ENCODE measurements at places on chromosomes 3 and 15.
A peak's percentile ranks its signal among the peaks of the same experiment; 100 is the strongest.

- peak; percentile 99 for DNase-seq
These were observed at the start of gene ZBTB11 for GRCh38 chr3:101676765-101677435. TSS of gene ZBTB11 (minus strand) at chr3:101677132. CDS start at chr3:101676914, 218 bp downstream.

DNA sequence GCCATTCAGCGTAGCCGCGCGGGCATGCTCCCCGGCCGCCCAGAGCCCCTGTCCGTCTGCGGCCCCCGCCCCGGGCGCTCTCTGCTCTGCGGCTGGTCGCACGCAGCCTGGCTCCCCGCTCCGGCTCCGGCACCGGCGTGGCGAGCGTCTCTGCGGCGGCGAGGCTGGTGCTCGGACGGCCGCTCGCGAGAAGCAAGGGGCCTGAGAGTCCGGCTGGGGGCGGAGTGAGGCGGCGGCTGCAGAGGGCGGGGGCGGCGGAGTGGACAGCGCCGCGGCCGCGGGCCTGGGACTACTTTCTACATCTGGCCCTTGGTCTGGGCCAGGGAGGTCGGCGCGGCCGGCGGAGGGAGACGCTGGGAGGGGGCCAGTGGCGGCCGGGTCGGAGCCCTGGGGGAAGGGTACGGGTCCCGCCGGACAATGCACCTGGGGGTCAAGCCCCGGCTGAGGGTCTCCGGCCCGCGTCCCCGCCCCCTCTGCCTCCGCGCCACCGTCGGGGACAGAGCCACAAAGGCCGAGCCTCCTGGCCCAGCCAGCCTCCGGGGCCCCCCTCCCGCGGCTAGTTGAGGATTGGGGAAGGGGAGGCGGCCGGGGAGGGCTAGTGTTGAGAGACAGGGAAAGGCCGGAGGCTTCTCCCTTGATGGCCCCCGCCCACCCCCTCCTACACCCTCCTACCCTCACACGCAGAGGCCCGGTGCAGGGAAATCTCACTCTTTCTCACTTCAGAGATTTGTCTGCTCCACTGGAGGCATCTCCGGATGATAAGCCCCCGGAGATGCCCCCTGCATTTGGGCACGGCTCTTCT lies at the start of gene PRTG:
TSS of gene PRTG (minus strand) at position 226 of the 802 bp plus-strand sequence. CDS start at position 5, 221 bp downstream.
- peak; percentile 82 for DNase-seq

- DNase-seq, result no peak
These were observed 33.7 kb downstream of the FILIP1L start for GRCh38 chr3:100080573-100080972.

GRCh38 chr3:174094669-174095068 lies 697.1 kb downstream of the NLGN1 start:
- no peak for DNase-seq

DNA sequence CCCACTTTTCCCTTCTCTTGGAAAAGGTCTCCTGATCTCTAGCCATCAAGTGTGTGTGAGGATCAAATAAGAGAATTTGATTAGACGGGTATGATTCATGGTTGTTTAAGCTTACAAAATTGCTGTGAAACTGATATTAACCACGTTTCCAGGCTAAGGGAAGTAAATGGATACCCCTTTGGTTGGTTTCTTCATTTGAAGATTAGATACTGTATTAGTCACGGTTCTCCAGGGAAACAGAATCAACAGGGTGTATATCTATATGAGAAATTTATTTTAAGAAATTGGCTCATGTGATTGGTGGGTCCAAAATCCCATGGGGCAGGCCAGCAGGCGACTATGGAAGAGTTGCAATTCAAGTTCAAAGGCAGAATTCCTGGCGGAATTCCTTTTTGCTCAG lies 112.7 kb upstream of the SELENOK start:
- no peak for DNase-seq

GRCh38 chr3:138902171-138902570 lies 44.8 kb downstream of the FOXL2 start:
- no peak for DNase-seq

GRCh38 chr15:45790325-45790943 lies 155.6 kb downstream of the SQOR start:
- DNase-seq, result peak; percentile 60

- no peak for DNase-seq
These were observed 8.5 kb downstream of the ETV5 start for GRCh38 chr3:186100398-186100797.

- DNase-seq, result no peak
These were observed 5.5 kb upstream of the BMF start for GRCh38 chr15:40114218-40114617.

- DNase-seq, result no peak
These were observed 57.9 kb downstream of the PRICKLE2 start for GRCh38 chr3:64167351-64167750.

DNA sequence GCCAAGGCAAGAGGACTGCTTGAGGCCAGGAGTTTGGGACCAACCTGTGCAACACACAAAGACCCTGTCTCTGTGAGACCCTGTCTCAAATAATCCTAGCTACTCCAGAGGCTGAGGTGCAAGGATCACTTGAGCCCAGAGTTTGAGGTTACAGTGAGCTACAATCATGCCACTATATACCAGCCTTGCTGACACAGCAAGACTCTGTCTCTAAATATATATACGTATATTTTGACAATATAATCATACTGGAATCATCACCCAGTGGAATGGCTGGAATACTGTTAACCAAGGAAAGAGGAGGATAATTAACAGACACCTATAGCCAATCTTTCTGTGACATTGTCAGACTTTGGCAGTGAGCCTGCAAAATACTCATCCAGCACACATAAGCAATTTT lies 9.0 kb upstream of the MAP1A start:
- DNase-seq, result no peak

GRCh38 chr3:31170932-31171670 lies 276.6 kb upstream of the GADL1 start:
- no peak for DNase-seq

GRCh38 chr15:75354454-75354853 lies 7.6 kb downstream of the NEIL1 start:
- no peak for DNase-seq

GRCh38 chr3:149657321-149657925 lies 402 bp downstream of the WWTR1 start:
- DNase-seq, result no peak

GRCh38 chr3:45105855-45106671 lies 40.1 kb downstream of the CDCP1 start:
- DNase-seq, result no peak

GRCh38 chr3:61530355-61530754 lies 31.0 kb upstream of the PTPRG start:
- peak; percentile 38 for DNase-seq

DNA sequence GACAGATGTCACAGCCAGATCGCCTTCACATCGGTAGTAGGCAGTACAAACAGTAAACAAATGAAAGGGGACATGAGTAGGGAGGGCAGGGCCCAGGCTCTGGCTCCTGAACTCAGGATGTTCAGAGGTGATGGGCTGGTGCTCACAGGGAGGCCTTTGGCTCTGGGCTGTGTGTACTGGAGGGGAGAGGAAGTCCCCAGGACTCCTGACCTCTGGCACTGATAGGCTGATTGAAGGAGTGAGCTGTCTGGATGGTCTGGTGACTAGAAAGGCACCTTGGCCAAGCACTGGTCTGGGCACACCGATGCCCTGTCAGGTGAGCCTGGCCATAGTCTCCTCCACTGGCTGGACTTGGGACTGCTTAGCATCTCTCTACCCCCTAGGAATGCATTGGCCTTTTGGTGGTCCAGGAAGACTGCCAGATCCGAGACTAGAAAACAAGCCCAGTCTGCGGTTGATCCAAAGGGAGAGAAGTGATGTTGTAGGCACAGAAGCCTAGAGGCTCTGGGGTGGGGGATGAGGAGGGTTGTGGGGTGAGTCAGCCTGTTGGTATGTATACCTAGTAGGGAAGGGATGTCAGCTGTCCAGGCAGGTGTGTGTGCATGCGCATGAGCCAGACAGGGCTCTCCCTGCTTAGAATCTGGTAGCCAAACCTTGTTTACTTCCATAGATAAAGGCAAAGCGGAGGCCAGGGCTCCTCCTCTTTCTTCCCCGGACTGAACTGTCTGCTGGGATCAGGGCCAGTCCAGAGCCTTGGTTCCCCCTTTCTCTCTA lies 1.9 kb downstream of the SPINT1 start:
- no peak for DNase-seq

- no peak for DNase-seq
These were observed 190.3 kb upstream of the LMCD1 start for GRCh38 chr3:8311321-8311720.

GRCh38 chr15:57596978-57597377 lies 5.3 kb downstream of the MYZAP start:
- no peak for DNase-seq
